PC-9 (cell line): ENCODE measurements at places on chromosomes 12 and 14.

- DNase-seq = no peak
Measured at GRCh38 chr12:69161829-69162228, 77.5 kb upstream of the CPSF6 start.

DNA sequence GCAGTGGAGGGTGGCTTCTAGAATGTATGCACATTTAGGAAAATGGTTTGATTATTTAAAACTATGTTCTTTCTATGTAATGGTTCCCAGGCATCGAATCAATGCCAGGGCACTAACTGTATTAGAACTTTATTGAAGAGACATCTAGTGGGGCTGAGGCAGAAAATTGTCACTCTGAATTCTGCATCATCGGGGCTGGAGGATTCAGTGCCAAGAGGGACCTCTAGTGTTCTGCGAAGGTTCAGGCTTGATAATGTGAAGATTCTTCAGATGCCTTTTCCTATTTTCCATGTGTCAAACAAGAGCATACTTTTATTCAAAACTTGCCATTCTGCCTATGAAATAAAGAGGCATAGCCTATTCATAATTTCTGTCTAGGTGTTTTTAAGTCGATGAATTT lies 146.3 kb downstream of the CAND1 start:
- no peak for DNase-seq

DNA sequence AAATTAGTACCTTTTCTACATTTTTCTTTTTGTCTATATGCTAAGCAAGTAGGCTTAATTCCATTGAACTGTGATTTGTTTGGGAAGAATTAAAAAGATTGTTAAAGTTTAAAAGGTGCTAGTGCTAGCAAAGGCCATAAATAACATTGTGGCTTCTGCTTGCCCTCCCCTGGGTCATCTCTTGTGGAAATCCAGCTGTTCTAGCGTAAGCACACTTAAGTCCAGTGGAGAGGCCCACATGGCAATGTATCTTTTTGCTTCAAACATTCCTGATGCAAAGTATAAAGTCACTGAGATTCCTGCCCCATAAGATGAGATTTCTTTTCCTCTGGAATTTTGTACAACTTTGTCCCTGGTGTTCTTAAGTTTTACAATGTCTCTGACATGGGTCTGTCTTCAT lies 14.4 kb upstream of the ERGIC2 start:
- no peak for DNase-seq

- no peak for DNase-seq
Measured at GRCh38 chr14:23881282-23881681, 72.3 kb upstream of the DHRS4 start.

DNA sequence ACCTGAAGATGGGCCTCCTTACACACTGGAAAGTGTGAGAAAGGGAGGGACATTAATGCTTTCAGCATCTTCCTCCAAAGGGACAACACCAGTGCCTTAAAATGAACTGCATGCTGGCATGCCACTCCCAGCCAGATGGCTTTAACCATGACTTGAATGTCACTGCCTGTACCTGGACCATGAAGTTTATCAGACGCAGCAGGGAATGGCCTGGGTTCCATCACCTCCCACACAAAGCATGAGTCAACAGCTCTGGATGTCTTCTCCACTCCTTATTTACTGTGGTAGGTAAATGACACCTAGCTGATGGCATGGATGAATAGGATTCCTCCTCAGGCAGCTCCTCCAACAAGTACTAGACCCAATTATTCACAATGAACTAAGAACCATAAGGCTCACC lies 645.6 kb downstream of the SOX5 start:
- no peak for DNase-seq

GRCh38 chr12:70719672-70720420 lies 82.6 kb upstream of the PTPRB start:
- DNase-seq = no peak

- DNase-seq = no peak
Measured at GRCh38 chr14:68947802-68948201, 31.3 kb downstream of the ACTN1 start.

GRCh38 chr12:6827982-6828780 lies at the start of gene P3H3:
P3H3 (plus strand) TSS chr12:6828407; CDS start chr12:6828441, 34 bp downstream.
- DNase-seq = no peak
